ENCODE measurements at places on chromosomes 6 and 20.

DNA sequence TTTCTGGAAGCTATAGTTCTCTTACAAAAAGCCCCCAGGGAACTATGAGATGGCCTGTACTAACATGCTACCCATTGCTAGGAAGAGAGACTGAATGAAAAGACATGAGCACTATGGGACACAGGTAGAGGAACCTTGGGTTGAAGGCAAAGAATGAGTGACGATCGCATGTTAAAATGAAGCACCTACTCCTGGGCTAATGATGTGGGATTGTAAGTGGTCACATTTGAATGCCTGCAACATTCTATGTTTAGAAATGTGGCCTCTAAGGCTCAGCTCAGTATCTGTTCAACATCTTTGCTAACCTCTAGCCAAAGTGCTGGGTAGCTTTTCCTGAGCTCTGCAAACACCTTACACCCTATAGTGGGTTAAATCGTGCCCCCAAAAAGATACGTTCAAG lies 5.2 kb upstream of the ZC3H12D start:
- no peak for DNase-seq

DNA sequence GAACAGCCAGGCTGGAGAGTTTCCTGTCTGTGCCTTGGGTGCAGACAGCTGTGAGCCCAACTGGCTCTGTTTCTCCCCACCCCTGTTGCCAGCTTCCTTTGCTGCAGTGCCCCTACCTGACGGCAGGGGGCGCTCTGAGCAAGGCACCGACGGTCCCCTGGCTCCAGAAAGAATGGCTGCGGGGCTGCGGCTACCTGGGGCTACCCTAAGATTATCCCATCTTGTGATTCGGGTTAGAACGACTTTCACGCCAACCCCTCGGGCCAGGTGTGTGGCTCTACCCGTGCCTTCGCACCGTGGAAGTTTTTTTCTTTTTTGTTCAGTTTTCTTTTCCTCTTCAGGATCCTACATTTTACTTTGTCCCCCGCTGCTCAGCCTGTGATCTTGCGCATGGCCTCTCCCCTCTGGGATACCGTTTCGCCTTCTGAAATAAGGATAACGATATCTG lies 33.4 kb upstream of the AAR2 start:
- peak; percentile 34 for DNase-seq

- no peak for DNase-seq
Observed at GRCh38 chr6:107698146-107698545, 126.0 kb downstream of the SCML4 start.

DNA sequence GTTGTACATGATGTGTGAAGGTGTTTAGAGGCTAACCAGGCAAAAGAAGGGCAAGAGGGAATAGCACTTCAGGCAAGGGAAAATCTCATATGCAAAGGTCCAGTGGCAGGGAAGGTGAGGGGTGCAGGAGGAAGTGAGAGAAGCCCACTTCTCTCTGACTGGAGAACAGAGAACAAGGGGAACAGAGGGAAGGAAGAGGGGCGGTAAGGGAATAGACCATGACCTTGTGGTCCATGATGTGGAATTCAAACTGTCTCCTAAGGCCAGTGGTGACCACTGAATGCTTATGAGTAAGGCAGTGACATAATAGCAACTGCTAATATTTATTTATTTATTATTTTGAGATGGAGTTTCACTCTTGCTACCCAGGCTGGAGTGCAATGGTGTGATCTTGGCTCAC lies 20.6 kb upstream of the SLC9A8 start:
- no peak for DNase-seq

GRCh38 chr6:64724091-64724490 lies 982.9 kb downstream of the EYS start:
- DNase-seq, result no peak

DNA sequence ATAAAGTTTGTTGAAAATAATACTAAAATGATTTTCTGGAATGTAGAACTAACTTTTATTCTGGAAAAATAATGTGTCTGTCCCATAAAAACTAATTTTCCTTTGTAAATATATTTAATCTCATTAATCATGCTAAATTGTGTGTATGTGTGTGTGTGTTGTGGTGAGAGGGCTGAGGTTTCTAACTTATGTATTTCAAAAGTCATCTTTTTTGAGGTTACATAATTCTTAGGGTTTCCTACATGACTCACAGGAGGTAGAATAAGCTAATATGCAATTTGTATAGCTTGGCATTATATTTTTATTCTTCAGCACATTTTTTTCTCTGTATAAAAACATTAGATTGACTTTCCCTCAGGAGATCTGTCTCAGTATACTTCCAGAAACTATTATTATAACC lies 64.1 kb upstream of the CLVS2 start:
- no peak for DNase-seq

DNA sequence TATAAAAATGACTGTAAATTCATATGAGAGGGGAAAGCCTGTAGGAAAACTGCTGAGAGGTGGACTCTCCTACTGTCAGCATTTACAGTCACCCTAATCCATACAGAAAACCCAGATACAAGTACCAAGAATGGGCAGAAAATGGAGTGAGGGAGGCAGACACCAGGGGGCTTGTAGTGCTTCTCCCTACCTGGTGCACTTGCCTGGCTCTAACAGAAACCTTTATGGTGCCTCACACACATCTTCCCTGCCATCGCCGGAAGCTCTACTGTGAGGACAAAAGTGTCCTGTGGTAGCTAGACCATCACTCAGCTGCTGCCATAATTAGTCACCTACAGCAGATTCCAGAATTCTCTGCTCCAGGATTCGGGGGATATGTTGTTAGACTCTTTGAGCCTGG lies 441.3 kb downstream of the TFAP2B start:
- no peak for DNase-seq

GRCh38 chr6:16355699-16356446 lies 117.5 kb downstream of the GMPR start:
- no peak for DNase-seq

- DNase-seq, result no peak
Observed at GRCh38 chr6:137001977-137002302, 42.8 kb downstream of the IL20RA start.

DNA sequence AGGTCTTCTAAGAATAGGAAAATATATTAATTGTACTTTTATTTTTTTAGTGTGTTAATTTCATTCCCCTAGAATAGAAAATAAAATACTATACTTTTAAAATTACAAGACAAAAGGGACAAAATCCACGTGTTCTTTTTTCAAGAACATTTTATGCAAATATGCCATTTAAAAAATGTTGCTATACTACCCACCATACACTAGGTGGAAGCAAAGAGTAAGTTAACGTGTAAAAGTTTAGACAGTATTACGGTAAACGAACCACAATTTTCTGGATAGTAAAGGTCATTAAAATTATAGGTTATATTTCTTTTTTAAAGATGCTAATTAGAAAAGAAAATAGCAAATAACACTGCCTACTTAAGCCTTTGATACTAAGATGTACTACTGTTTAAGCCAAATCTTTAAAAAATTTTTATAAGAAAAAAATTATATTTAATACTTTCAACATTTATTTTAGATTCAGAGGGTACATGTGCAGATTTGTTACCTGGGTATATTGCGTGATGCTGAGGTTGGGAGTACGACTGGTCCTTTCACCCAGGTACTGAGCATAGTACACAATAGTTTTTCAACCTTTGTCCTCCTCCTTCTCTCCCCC lies 287.6 kb downstream of the PHF3 start:
- DNase-seq, result peak; percentile 47

DNA sequence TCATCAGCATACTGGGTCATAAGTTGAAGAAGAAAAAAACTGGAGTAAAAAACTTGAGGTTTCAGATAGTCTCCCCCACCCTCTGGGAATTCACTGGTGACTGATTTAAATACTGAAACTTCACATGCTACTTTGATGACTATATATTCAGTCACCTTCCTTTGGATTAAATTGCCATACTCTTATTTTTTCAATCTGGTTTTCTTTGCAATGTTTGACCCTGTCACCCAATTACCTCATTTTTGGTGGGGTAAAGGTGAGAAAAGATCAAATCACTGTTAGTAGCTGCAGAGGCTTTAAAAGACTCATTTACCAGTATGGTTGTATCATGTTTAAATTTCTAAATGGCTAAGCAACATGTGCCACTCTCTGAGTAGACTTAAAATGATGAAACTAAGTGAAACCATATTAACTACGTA lies 862.7 kb upstream of the FLRT3 start:
- DNase-seq, result no peak

DNA sequence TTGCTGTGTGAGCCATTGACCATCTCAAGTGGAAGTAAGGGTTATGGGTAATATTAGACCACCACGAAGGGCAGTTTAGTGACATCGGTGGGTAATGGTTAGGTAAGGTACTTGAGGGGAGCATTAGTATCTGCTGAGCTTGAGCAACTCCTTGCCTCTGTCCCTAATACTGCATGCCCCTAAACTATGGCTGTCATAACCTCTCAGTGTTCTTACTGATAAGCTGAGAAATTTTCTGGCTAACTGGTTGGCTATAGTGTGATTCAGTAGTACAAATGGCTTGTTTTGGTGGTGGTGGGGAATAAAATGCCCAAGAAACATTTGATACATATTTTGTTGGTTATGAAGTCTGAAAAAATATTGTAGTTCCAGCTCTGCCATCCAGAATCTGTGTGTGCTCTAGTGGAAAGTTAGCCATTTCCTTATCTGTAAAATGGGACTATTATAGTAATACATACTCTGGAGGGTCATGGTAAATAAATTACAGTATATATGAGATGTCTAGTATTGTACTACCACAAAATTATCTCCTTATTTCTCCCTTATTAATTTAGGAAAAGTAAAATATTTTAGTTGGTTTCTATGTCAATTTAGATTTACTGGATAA lies 113.1 kb downstream of the NCOA3 start:
- DNase-seq, result no peak

DNA sequence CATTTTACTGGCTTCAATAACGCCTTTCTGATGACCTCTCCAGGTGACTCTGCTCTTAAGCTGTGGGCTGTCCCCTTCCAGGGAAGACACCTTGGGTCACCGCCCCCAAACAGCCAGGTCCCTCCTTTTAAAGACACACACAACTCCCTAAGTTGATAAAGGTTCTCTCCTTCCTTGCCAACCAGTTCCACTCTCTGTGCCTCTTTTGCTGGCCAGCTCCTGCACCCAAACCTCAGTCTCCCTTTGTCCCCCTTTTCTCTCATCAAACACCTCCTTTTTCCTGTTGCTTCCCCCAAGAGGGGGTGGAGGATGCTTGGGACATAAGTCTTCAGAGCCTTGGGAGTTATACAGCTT lies 1.0 kb downstream of the NCOA6 start:
- peak; percentile 86 for DNase-seq

DNA sequence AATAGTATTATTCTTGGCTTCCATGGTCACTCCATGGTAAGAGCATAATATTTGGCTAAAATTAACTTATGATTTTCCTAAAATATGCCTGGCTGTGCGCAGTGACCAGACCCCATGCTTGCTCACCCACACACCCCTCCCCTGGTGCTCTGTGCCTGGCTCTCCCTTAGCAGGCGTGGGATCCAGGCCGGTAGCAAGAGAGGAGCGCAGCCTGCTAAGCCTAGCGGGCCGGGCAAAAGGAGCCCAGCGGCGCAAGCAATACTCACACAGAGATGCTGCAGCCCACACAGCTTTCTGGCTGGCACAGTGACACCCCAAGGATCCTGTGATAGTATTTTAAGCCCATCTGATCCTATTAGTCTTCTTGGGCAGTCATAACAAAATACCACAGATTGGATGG lies 79.8 kb upstream of the EYS start:
- no peak for DNase-seq

DNA sequence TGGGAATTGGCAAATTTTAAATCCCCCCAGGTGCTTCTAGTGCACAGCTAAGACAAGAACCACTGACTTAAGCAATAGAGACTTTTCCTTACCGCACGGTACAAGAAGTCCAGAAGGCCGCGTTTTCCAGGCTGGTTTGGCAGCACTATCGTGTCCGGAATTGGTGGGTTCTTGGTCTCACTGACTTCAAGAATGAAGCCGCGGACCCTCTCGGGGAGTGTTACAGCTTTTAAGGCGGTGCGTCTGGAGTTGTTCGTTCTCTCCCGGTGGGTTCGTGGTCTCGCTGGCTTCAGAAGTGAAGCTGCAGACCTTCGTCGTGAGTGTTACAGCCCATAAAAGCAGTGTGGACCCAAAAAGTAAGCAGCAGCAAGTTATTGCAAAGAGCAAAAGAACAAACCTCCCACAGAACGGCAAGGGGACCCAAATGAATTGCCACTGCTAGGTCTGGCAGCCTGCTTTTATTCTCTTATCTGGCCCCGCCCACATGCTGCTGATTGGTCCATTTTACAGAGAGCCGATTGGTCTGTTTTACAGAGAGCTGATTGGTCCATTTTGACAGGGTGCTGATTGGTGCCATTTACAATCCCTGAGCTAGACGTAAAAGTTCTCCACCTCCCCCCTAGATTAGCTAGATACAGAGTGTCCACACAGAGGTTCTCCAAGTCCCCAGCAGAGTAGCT lies 264.5 kb downstream of the PREX1 start:
- no peak for DNase-seq

DNA sequence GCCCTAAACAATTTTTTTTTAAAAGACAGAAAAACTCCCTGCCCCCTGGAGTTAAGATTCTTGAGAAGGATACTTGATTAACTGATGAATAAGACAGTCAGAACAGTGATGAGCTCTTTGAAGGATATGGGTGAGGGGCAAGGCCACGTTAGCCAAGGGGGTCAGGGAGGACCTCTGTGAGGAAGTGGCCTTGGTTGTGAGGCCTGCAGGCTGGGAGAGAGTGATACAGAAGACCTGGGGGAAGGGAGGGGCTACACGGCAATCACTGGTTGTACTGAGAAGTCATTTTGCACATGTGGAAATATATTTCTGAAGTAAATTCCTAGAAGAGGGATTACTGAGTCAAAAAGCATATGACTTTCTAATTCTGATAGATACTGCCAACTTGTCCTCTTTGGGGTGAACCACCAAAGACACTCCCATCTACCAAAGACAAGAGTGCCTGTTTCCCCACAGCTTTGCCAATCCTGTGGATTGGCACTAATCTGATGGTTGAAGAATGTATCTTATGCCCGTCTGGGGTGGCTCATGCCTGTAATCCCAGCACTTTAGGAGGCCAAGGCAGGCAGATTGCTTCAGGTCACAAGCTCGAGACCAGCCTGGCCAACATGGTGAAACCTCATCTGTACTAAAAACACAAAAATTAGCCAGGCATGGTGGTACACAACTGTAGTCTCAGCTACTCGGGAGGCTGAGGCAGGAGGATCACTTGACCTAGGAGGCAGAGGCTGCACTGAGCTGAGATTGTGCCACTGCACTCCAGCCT lies 22.3 kb upstream of the BCAS4 start:
- DNase-seq, result no peak

DNA sequence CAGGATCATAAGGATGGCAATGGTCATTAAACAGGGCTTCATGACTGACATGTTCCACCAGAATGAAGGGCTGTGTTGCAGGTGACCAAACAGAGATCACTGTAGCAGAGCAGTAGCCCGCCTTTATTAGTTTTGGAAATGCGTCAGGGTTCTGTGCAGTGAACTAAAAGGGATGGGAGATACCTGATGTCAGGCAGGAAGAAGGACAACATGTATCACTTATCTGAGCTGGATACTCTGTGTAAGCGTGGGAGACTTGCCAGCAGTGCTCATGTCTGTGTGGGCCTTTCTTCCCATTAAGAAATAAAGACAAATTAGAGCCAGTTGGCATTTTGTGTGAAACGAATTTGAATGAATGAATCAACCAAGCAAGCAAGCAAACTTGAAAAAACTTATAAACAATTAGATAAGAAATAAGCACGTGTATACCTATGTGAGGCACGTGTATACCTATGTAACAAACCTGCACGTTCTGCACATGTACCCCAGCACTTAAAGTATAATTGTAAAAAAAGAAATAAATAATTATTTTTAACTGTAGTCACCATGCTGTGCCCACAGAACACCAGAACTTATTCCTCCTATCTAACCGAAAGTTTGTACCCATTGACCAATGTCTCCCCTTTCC lies at the start of gene DEFB116:
TSS of gene DEFB116 (minus strand) at position 51 of the 628 bp plus-strand sequence. CDS start at position 51, 0 bp downstream.
- no peak for DNase-seq

- DNase-seq, result no peak
Observed at GRCh38 chr6:137349856-137350830, 131.0 kb upstream of the IFNGR1 start.
